GM18507 (cell line): ENCODE measurements at places on chromosomes 3 and 15.

DNA sequence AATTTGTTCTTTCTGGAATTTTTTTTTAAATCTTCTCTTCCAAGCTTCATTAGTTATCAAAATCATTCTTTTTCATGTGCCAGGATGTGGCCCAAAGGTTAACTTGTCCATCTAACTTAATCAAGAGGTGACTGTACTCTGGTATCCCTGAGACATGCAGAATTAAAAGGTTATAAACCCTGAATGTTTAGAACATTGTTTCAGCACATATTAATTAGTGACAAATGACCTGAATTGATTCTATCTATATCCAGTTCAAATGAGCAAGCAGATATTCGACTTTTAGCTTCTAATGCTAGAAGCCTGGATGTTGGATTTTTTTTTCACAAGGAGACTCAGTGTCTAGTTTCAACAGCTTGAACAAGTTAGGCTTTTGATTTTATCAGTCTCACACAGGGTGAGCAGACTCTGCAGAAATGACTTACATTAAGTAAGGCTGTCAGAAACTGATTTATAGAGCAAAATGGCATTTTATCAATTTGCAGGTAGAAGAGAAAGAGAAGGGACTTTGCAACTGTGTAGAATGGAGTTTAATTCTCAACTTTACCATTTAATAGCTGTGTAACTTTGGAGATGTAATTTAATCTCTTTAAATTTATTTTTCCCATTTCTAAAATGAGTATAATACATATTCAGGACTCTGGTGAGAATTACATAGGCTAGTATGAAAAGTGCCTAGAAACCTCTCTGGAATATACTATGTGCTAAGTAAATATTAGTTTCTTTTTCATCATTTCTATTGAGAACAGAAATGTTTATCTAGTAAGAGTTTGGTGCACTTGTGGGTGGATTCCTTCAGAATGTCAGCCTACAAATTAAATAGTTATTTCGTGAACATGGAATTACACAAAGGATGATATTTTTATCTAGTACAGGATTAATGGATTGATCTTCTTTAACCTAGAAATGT is 100.0 kb downstream of the ALCAM start:
- no peak for DNase-seq

- no peak for DNase-seq
These were observed 6.3 kb downstream of the UROC1 start for GRCh38 chr3:126511291-126511690.

- DNase-seq, result no peak
These were observed 850.0 kb downstream of the CADM2 start for GRCh38 chr3:85808755-85809154.

GRCh38 chr15:34795267-34796081 is at the start of gene ACTC1:
Gene ACTC1 (minus strand): TSS chr15:34795549. CDS start chr15:34794808, 741 bp downstream.
- DNase-seq, result no peak
